T-helper 17 cell (primary cell): ENCODE measurements at places on chromosomes 12 and 14. TPM values are rescaled to one million over a fixed set of nuclear protein-coding genes. Genes with fewer than 3 reads are reported as not detected.
A peak's percentile ranks its signal among the peaks of the same experiment; 100 is the strongest.

- no peak for DNase-seq
- peaks cover 69% of the 10 kb centered on the region for H3K27me3 ChIP-seq
- peaks cover 7% of the 10 kb centered on the region for H3K4me1 ChIP-seq
- H3K4me3 ChIP-seq = no peak overlapping the region
- H3K36me3 ChIP-seq = peaks cover 6% of the 10 kb centered on the region
Measured at GRCh38 chr14:54362759-54363437, 33.9 kb upstream of the CDKN3 start.

- no peak overlapping the region for H3K4me3 ChIP-seq
- no peak for DNase-seq
- peaks cover 4% of the 10 kb centered on the region for H3K36me3 ChIP-seq
- H3K27ac ChIP-seq = no peak overlapping the region
Measured at GRCh38 chr12:111377440-111377839, 8.5 kb upstream of the PHETA1 start.

GRCh38 chr12:70644861-70645260 is 7.6 kb upstream of the PTPRB start:
- H3K4me1 ChIP-seq = no peaks in the 10 kb centered on the region
- no peak for DNase-seq
- no peaks in the 10 kb centered on the region for H3K36me3 ChIP-seq
- H3K4me3 ChIP-seq = no peak overlapping the region
- no peak overlapping the region for H3K27ac ChIP-seq
- peaks cover 40% of the 10 kb centered on the region for H3K27me3 ChIP-seq

The ADAMTS20 gene
- not detected for total RNA-seq

The DPY19L2 gene
- total RNA-seq = 2.0 TPM

DNA sequence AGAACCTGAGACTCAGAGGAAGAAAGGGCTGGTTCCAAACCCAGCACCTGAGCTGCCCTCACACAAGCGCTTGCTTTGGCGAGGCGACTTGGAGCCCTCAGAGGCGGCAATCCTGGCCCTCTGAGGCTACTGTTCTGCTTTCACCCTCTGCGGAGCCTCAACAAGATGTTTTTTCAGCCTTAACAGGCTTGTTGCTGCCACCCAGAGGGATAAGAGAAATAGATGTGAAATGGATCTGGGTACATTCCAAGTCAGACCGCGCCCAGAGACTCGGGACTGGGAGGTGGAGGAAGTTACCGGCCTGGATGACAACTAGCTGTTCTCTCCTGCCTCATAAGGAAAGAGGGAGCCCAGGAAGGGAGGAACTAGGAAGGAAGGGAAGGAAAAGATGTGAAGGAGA is 89.6 kb downstream of the TTC7B start:
- DNase-seq = no peak
- H3K27me3 ChIP-seq = peaks cover 6% of the 10 kb centered on the region
- H3K36me3 ChIP-seq = no peaks in the 10 kb centered on the region
- H3K27ac ChIP-seq = no peak overlapping the region

GRCh38 chr14:35140718-35141581 is 18.6 kb downstream of the PRORP start:
- peaks cover 27% of the 10 kb centered on the region for H3K4me1 ChIP-seq
- peaks cover 10% of the 10 kb centered on the region for H3K36me3 ChIP-seq
- DNase-seq = no peak
- H3K4me3 ChIP-seq = no peak overlapping the region
- H3K27ac ChIP-seq = peak overlapping the region; percentile 91
- no peaks in the 10 kb centered on the region for H3K27me3 ChIP-seq

The RFLNA gene
- not detected for total RNA-seq

DNA sequence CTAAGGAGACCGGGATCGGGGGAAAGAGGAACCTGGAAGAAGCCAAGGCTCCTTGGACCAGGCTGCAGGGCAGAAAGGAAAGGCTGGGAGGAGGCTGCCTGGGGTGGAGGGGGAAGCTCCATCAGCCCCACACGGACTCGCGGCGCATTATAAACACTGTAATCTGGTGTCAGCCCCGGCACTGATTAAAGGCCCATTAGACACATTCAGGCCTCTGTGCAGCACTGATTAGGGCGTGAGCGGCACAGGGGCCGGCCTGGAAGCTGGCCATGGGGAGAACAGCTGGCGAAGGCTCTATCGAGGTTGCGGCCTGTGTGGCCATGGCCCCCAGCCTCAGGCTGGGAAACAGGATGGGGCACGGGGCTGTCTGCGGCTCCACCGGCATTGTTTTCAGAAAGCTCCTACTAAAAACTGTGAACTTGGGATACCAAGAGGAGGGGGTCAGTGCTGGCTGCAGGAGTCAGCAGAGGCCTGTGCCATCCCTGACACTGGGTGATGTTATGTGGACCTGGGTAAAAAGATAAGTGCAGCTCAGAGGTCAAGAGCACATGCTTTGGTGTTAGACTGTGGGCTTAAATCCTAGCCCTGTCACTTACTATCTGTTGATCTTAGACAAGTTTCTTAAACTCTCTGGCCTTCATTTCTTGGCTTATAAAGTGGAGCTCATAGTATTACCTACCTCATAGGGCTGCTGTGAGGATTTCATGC is 10.6 kb downstream of the ACVRL1 start:
- peaks cover 12% of the 10 kb centered on the region for H3K27me3 ChIP-seq
- H3K4me3 ChIP-seq = no peak overlapping the region
- peaks cover 2% of the 10 kb centered on the region for H3K4me1 ChIP-seq
- H3K36me3 ChIP-seq = peaks cover 2% of the 10 kb centered on the region
- no peak for DNase-seq

GRCh38 chr14:70498191-70498590 is 36.6 kb downstream of the ADAM20 start:
- DNase-seq = no peak
- peaks cover 4% of the 10 kb centered on the region for H3K36me3 ChIP-seq
- H3K27me3 ChIP-seq = no peaks in the 10 kb centered on the region
- no peak overlapping the region for H3K27ac ChIP-seq
- no peak overlapping the region for H3K4me3 ChIP-seq

- H3K4me1 ChIP-seq = peaks cover 2% of the 10 kb centered on the region
- no peaks in the 10 kb centered on the region for H3K36me3 ChIP-seq
- H3K27ac ChIP-seq = peak overlapping the region; percentile 9
- no peak overlapping the region for H3K4me3 ChIP-seq
Measured at GRCh38 chr14:73817020-73817655, 34.5 kb upstream of the PTGR2 start.

GRCh38 chr12:121766290-121767039 is 27.0 kb downstream of the RHOF start:
- H3K27ac ChIP-seq = no peak overlapping the region
- no peaks in the 10 kb centered on the region for H3K4me1 ChIP-seq
- H3K36me3 ChIP-seq = no peaks in the 10 kb centered on the region
- H3K4me3 ChIP-seq = no peak overlapping the region

- no peak overlapping the region for H3K4me3 ChIP-seq
- peaks cover 2% of the 10 kb centered on the region for H3K36me3 ChIP-seq
- H3K4me1 ChIP-seq = no peaks in the 10 kb centered on the region
- no peak overlapping the region for H3K27ac ChIP-seq
- DNase-seq = no peak
Measured at GRCh38 chr14:22671622-22672021, 27.5 kb upstream of the OR6J1 start.

GRCh38 chr12:54661048-54661447 is 12.9 kb upstream of the DCD start:
- no peak overlapping the region for H3K27ac ChIP-seq
- DNase-seq = no peak
- H3K36me3 ChIP-seq = no peaks in the 10 kb centered on the region
- peaks cover 2% of the 10 kb centered on the region for H3K4me1 ChIP-seq
